ENCODE measurements at places on chromosomes 4 and X.

- no peak for DNase-seq
These were observed 37.9 kb upstream of the ARSJ start for GRCh38 chr4:114017120-114017917.

- DNase-seq: no peak
These were observed 4.6 kb downstream of the TREX2 start for GRCh38 chrX:153441296-153441695.

DNA sequence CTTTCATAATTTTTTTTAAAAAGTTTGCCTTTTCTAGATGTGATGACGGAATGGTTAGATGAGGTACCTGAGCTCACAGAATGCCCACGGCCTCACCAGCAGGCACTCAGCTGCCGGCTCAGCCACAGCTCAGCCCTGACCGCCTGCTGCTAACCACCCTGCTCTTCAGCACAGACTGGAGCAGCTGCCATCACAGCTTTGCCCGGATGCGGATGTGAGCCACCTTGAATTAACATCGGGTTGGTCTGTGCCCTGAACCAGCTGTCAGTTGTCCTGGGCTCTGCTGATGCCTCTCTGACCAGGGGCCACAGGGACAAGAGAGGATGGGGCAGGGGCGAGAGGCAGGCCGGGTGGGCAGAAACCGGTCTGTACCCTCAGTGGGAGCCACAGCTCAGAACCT lies 93.3 kb downstream of the HMX1 start:
- no peak for DNase-seq

DNA sequence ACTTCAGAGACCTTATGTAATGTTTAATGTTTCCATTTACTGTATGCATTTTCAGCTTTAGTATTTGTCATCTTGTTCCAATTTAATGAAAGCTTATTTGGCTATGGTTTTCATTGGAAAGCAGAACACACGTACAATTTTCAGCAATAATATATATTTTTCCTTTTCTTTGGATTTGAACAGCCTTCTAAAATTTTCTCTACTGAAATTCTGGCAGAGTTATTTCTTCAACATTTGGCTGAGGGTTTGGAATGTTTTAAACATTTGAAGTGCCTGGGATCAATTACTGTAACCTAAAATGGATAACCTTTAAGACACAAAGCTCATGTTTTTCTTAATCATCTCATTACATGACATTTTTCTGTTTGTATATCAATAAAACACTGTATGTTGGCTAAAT lies 156.9 kb downstream of the TENM3 start:
- no peak for DNase-seq

DNA sequence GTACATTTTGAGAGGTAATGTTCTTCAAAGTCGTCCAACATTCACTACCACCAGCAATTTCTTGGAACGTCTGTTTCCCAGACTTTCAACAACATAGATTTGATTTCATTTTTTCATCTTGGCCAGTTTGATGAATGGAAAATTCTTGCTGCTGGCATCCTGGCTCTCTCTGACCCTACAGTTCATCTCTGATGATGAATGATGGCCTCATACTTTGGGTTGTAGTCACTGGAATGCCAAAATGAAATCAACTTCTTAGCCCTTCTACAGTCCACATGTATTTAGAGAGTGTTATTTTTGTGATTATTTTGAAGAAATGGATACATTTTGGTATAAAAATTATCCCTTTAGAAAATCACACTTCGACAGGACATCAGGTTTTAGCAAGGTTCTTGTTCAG lies 8.8 kb downstream of the CHST7 start:
- DNase-seq: peak; percentile 80

- peak; percentile 92 for DNase-seq
These were observed 3.1 kb upstream of the CDKL5 start for GRCh38 chrX:18422325-18422724.

- DNase-seq: no peak
These were observed 63.2 kb downstream of the ANTXR2 start for GRCh38 chr4:80009806-80010205.

DNA sequence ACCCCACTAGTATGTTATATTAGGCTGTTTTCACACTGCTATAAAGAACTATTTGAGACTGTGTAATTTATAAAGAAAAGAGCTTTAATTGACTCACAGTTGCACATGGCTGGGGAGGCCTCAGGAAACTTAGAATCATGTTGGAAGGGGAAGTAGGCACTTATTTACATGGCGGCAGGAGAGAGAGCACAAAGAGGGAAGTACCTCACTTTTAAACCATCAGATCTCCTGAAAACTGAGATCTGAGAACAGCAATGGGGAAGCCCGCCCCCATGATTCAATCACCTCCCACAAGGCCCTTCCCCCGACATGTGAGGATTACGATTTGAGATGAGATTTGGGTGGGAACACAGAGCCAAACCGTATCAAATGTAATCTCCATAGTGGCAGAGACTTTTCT lies 45.4 kb upstream of the XK start:
- no peak for DNase-seq

GRCh38 chrX:317424-318067 lies 1.1 kb downstream of the GTPBP6 start:
- DNase-seq: peak; percentile 31

GRCh38 chr4:81481151-81481550 lies 9.4 kb upstream of the RASGEF1B start:
- no peak for DNase-seq

DNA sequence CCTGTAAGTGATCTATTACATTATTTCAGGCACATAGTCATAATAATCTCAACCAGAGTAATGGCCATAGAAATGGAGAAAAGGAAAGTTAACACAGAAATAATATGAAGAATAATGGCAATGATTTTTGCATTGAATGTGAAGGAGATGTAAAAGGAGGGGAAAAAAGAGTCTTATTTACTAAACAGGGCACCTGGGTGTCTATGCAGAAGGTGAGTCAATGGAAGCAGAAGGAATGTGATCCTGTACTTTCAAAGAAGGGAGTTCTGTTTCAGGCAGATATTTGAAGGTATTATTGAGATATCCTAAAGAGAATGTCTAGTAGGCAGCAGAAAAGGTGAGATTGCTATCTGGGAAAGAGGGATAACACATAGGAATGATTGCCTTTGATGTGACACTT lies 279.9 kb downstream of the INPP4B start:
- no peak for DNase-seq

DNA sequence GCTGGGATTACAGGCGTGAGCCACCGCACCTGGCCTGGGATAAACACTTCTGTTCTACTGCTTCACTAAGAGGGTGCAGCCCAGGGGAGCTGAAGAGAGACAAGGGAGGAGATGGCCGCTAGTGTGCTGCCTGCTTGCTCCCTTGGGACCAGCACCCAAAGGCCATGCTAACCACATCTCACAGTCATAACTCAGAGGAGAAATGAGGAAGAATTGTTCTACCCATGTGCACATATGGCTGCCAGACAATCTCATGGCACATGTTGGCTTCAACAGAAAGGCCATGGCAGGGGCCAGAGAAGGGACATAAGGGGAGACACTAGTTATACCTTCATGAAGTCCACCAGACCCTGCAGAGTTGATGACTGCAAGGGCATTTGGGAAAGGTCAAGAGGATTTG lies 22.4 kb downstream of the CLDN22 start:
- DNase-seq: no peak

DNA sequence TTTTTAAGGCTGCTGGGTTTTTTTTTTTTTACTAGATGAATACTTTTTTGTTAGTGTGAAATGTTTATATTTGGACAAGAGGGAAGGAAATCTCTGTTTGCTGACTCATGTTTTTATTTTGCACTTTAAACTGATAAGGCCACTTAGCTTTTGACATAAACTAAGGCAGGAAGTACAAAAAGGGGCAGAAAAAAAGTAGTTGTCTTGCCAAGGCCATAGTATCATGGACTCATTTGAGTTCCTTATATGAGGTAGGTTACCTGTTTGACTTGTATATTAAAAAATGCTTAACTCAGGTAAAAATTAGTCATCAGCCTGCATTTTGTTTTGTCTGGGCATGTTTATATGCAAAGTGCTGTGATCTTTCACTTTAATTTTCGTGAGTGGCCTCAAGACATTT lies 26.0 kb downstream of the SMAD1 start:
- DNase-seq: peak; percentile 33

- DNase-seq: no peak
These were observed 142.4 kb upstream of the CPXCR1 start for GRCh38 chrX:88604433-88605221.

GRCh38 chr4:54908763-54909162 lies 216.6 kb downstream of the KDR start:
- no peak for DNase-seq

DNA sequence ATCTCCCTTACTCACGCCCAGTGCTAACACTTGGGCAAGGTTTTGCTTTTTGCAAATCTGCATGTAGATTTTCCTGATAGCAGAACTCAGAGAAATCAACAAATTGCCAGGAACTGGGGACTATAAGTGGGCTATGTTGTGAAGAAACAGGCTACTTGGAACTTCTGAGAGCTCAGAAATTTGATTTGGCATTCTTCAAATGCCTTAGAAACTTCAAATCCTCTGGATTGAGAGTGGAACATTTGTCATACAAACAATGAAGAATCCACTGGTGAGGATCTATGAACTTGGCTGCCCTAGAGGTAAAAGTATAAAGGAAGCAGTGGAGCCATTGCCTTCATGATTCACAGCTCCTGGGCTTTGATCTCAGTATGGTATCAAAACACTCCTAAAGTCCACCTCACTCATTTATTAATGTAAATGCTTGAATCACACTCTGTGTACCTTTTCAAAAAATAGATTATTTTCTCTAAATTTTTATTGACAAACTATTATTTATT lies 126.0 kb downstream of the GLRA3 start:
- DNase-seq: peak; percentile 8

GRCh38 chr4:149955780-149956390 lies 122.4 kb upstream of the DCLK2 start:
- DNase-seq: no peak

- DNase-seq: peak; percentile 15
These were observed 165.4 kb upstream of the WDR1 start for GRCh38 chr4:10281996-10282395.

GRCh38 chr4:141727420-141727819 lies 91.0 kb downstream of the IL15 start:
- no peak for DNase-seq

- DNase-seq: no peak
These were observed 61.8 kb upstream of the TXK start for GRCh38 chr4:48195853-48196252.

DNA sequence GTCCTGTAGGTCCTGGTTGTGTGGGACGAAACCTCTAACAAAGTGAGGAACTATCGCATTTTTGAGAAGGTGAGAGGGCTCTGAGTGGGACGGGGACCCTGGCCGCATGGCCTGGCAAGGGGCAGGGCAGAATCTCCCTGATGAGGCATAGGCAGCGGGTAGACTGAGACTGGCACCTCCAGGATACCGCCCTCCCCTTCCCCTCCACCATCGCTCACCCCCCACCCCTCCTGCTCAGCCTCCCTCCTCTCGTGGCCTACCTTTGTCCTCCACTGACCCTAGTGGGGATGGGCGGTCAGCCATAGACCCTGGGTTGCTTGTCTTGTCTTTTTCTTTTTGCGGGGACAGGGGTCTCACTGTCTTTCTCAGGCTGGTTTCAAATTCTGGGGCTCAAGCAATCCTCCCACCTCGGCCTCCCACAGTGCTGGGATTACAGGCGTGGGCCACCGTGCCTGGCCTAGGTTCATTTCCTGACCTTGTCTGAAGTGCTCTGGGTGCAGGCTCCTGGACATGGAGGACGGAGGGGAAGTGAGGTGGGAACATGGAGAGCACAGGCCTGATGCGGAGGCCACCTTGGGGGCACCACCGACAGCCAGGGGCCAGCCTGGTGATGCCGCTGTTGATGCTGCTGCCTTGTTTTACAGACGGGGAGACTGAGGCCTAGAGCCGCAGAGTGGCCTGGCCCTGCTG lies 10.5 kb upstream of the ADD1 start:
- DNase-seq: no peak

DNA sequence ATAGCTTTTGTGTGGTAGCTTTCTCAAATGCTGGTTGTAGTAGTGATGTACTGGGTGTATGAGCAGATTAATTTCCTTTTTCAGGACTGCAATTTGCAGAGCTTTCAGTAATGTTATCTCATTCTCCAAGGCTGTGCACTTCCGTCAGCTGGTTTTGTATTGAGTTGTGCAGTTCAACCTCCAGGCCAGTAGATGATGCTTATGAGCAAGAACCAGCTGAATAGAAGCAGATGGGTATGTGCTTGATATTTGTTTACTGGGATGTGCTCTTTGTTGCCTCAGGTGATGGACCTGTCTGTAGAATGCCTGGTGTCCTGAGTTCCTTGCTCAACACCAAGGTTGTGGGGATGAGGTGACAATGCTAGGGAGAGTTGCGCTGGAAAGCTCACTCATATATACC lies 462.8 kb downstream of the PCDH18 start:
- DNase-seq: no peak

GRCh38 chrX:71615954-71616353 lies 2.4 kb downstream of the CXCR3 start:
- DNase-seq: no peak

GRCh38 chr4:47733302-47734175 lies 104.3 kb downstream of the CORIN start:
- DNase-seq: no peak

- DNase-seq: no peak
These were observed 252.7 kb downstream of the CENPC start for GRCh38 chr4:67292636-67293035.

DNA sequence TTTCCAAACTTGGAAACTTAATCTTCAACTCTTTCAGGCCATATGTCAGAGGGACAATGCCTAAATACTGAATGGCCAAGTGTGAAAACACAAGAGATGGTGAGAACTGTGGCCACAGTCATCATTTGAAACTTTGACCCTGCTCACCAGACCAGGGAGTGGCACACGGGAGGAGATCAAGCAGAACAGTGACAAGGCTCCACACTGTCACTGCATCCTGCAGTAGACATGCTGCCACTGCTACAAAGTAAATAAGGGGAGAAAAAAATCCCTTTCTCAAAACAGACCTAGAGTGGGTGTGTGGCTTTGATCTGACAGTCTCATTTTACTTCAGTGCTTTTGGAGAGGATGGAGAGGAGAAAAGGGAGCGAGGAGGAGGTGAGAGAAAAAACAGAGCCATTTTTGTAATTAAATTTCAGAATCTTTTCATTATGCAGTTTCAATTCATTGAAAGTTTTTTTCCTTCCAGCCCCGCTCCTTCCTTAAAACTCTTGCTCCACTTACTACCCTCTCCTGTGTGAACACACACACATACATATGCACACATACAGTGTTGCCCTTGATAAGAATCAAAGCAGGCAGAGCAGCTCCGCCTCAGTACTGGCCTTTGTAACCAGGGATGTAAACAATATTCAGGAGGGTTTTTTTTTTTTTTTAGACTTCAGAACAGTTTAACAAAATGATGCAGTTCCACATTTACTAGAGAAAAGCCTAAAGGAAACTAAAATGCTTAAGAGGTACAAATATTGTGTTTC lies 34.4 kb downstream of the NEXMIF start:
- DNase-seq: no peak
